ENCODE measurements at places on chromosomes 2 and 18.
A peak's percentile ranks its signal among the peaks of the same experiment; 100 is the strongest.

DNA sequence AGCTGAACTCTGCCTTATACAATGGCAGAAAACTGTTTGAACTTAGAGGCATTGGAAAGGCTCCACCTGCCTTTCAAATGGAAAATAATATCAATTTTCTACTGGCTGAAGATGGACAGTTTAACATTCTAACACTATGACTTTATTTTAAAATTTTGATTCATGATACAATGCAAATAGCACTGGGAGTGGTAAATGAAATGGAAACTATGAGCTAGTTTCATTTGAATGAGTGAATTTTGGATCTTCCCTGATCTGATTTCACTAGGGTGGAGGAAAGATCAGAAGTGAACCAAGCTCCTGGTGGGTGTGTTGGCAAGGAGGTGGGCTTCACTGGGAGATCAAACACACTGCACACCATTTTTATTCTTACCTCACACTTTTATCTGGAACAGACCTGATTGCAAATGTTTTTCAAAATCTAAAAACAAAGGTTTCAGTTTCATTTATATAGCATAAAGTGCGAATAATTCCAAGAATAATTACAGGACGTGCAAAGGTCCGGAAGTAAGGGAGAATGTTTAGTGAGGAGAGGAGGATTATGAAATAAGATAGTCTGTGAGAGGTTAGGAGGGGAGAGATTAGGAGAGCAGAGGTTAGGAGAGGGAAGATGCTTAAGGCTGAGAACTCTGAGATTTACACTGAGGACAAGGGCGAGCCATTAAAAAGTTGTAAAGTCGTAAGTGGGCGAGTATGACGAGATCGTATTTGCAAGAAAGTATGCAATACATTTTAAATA is 18.6 kb upstream of the MBP start:
- no peak for DNase-seq

- DNase-seq: no peak
Observed at GRCh38 chr18:59842947-59843346, 56.8 kb upstream of the PMAIP1 start.

GRCh38 chr18:9055185-9055584 is 47.3 kb upstream of the NDUFV2 start:
- DNase-seq: peak; percentile 22

GRCh38 chr18:48637081-48637990 is 98.5 kb downstream of the CTIF start:
- DNase-seq: no peak

DNA sequence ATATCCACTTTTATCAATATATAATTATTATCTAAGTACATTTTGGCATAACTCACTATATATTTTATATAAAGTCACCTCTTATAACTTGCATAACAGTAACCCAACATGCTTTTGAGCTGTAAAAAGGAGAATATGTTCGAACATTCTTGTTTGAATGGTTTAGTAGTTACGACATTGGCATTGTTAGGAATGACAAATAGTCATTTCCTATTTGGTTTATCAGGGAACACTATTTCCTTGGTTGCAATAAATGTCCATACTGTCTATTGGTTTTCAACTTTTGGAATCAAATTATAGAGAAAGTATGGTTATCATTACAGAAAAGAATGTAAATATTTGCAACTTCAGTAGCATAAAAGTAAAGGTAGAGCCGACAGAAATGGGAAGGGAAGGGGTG is 124.1 kb downstream of the PARD3B start:
- no peak for DNase-seq

- DNase-seq: no peak
Observed at GRCh38 chr2:85435220-85435958, 16.9 kb downstream of the SH2D6 start.

GRCh38 chr2:129882476-129882875 is 97.0 kb upstream of the RAB6C start:
- no peak for DNase-seq

DNA sequence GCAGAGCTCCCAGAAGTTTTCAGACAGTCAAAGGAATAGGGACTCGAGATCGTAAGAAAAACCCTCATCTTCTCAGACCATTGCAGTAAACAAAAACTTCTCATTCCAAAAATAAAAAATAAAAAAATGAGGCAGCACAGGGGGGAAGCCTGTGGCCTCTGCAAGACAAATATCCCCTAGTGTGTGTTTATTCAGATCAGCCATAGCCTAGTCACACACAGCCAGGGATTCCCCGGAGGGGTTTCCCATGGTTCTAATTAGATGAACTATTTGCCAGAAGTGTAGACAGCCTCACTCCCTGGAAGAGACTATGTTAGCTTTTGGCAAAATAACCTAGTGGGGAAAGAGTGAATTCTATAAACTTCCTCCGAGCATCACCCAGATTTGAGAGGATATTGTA is 122.9 kb upstream of the KLF7 start:
- no peak for DNase-seq

- no peak for DNase-seq
Observed at GRCh38 chr18:434410-434809, 66.1 kb downstream of the COLEC12 start.

GRCh38 chr2:38148501-38148900 is 72.5 kb upstream of the CYP1B1 start:
- DNase-seq: no peak

DNA sequence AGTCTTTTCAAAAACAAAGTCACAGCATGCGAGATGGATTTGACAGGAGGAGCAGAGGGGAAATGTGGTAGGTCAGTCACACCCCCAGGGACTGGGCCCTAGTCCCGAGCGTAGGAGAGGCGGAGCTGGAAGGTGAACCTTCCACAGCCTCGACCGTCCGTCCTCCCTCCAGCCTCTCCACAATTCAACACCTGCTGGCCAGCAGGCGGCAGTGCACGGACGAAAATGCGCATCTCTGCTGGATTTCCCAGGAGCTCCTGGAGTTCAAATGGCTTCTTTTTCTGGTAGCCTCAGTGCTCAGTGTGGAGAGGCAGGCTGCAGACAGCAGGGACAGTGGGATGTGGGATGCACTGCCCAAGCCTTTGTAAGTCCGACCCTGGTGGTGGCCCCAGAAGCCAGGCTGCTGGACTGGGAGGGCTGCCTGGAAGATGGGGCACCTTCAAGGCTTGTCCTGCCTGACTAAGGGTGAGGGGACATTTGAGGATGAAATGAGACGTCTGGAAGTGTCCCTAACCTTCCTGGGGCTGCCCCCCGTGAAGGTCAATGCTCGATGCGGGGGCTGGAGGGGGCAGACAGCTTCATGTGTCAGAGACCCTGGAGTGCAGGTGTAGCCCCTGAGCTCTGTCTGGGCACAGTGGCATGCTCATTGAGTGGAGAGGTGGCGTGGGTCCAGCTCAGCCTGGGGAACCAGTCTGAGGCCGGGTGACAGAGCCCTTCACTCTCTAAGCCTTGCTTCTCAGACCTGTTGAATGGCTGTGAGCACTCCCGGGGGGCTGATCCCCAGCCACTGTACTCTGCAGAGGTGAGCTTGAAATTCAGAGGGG is 189.5 kb downstream of the TFCP2L1 start:
- peak; percentile 85 for DNase-seq

- DNase-seq: no peak
Observed at GRCh38 chr2:1726558-1726957, 17.8 kb downstream of the PXDN start.

DNA sequence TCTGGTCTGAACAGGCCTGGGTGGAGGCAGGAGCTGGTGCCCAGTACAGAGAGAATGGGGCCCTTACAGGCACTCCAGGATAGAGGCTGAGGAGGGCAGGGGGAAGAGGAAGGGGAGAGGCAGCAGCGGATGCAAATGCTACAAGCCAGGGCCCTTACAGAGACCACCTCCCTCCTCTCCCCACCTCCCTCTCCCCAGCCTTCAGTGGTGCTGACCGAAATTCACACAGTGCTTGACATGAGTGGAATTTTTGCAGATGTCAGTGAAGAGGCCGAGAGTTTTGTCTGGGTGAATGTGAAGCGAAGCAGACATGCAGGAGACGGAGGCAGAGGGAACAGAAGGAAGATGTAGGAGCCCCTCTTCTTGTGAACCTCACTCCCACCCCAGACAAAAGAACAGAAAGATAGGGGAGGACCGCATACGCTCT is 31.9 kb downstream of the CIB4 start:
- no peak for DNase-seq

DNA sequence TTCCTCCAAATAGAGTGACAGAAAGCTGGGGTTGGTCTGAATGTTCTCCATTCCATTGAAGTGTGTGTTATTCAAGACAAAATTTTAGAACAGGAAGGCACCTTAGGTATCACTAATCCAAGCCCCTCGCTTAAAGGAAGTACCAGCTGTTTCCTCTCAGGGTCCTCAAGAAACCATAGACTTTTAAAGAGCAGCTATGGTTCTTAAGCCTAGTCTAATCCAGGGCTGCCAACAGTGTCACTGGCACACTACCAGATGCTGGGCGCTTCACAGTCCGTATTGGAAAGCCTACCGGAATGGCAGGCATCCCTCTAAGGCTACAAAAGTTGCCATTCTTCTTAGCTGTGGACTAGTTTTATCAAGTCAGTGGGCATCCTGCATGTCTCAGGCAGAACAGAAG is 1.9 kb downstream of the NEMP2 start:
- no peak for DNase-seq

DNA sequence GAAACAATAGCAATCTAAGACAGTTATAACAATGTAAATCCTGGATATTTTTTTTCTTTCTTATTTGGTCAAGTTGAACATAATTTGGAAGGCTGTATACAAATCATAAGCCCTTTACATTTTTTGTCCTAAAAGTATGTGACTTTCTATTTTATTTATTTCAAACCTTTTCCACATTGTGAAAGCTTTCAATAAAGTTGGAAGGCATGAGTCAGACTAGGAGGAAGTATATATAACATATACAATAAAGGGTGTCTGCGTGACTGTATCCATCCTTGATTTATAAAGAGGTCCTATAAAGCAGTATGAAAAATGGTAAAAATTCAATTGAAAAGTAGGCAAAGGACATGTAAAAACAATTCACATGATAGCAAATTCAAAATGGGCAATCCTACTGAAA is 44.4 kb downstream of the CRACDL start:
- no peak for DNase-seq

DNA sequence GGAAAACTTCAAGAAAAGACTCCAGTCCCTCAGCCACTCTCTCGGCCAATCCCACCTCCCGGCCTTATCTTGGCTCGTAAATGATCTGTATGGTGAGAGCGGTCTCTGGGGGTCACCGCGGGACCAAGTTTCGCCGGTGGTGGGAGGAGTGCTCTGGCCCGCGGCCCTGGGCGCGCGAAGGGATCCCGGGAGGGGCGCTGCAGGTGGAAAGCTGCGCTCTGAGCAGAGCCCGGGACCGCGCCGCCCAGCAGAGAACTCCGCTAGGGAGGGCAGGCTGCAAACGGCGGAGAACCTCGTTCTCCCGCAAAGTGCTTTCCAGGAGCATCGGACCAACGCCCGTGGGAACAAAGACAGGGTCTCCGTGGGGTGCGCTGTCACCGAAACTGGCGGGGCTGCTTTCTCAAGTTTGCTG is 622 bp downstream of the LRP2 start:
- DNase-seq: peak; percentile 60

All from SK-N-SH (cell line).